ENCODE measurements at places on chromosomes 5 and 9.

DNA sequence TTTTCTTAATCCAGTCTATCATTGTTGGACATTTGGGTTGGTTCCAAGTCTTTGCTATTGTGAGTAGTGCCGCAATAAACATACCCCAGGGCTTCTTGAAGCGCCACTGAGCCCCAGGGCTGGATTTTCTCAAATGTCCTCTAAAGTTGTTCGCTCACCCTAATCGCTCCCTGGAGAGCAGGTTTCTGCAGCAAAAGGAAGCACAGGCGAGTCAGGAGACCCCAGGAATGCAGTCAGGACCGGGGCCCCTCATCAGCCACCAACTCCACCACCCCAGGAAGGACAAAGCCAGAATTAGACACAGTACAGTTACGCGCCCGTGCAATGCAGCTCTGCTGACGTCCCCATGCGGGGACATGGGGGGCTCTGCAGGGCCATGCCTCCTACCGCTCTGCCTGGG lies 15.7 kb upstream of the OBP2B start:
- DNase-seq: no peak

GRCh38 chr5:175382171-175382570 lies 61.8 kb downstream of the DRD1 start:
- DNase-seq: no peak

DNA sequence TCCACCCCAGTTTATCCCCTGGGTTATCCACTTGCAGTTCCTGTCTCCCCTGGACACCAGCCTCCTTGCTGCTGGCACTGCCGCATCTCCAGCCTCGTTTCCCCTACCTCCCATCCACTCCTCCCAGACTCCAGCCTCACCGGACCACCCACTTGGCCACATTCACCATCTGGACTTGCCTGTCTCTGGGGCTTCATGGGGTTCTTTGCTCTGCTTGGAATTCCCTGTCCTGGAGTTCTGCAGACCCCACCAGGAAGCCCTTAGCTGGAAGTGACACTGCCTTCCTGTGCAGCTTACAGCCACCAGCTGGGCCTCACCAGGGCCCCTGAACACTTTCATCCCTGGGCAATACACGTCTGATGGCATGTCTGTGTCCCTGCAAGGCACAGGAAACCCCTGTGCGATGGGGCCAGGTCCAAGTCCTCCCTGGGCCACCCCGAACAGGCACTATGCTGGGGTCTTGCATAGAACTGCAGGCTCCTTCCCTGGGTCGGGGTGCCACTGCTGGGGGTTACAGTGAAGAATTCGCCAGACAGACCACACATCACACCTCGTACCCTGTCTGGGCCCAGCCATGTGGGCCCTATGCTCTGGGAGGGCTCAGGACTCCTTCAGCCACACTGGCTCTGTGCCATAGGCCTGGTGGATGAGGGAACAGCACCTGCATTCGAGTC lies 3.0 kb downstream of the FLT4 start:
- DNase-seq: no peak

DNA sequence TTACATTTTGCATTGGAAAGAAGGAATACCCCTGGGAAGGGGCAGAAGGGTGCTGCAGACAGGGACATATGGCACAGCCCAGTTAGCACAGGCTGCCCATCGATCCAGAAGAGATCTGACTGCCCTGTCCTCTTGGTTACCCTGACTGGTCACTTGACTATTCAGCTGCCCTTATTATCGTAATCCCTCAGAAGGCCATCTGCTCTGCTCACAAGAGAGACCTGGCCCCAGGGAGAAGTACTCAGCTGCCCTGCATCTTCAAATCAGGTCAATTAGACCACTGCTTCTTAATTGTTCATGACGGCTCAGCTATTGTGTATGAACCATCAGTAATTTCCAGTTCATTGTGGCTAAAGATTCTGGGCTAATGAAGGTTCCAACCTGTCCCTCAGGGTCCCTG lies 345.0 kb downstream of the TLE1 start:
- DNase-seq: no peak

GRCh38 chr5:133652951-133653759 lies 40.8 kb upstream of the FSTL4 start:
- no peak for DNase-seq

DNA sequence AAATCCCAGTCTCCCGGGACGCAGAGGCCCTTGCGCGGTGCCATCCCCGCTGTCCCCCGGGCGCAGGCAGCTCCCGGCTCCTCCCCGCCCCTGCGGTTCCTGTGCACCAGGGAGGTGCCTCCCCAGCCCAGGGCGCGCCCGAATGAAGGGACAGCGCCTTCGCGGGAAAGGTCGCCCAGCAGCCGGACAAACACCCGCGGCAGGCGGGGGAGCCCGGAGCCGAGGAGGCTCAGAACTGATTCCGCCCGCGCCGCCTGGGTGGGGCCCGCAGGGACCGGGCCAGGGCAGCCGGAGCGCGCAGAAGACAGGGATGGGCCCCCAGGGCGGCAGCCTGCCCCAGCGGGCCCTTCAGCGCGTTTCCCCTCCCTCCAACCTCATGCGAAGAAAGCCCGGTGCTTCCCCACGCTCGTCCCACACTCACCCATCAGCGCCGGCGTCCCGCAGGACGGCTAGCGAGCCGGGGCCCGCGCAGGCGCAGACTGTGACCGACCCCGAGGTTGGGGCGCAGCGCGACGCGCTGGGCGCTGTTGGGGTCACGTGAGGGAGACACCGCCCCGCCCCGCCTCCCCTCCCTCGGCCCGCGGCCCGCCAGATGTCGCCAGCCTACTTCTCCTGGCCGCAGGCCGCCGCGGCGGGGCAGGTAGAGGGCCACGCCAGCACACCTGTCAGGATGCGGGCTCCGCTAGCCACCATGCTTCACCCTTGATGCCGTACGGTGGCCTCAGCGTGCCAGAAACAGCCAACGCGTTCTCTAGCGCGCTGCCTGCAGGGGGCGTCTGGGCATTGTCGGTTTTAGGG lies at the start of gene SLC25A51:
TSS of gene SLC25A51 (minus strand) at position 481 of the 798 bp plus-strand sequence. CDS start 15,577 bp downstream, outside the sequence.
- DNase-seq: peak; percentile 83

GRCh38 chr9:128077847-128078503 lies 9.9 kb downstream of the SLC25A25 start:
- DNase-seq: no peak

DNA sequence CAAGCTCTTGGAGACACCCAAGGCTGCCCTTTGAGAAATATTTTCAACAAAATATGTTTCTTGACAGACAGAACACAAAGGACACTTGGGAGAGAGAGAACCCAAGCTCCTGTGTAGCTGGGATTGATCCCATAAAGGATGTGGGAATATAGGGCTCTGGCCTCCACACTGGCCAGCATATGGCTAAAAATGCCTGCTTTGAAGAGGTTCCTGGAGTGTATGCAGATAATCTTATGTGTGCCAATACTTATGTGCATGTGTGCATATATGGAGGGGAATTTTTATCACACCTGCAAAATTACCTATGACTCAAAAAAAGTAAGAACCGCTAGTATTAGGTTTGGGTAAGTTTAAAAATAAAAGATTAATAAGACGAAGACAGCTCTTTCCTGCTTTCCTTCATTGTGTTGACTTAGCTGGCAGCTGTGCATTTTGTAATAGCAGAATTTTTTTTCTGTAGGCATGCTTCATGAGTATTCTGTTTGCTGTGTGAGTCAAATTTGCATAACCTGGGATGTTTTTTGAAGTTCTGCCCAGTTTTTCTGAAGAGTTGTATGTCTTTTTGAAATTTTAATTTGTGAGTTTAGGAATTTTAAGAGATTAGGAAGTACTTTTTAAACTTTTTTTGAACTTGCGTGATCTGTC lies 42.6 kb downstream of the HACD4 start:
- DNase-seq: no peak

- no peak for DNase-seq
These were observed 108.9 kb downstream of the WNK2 start for GRCh38 chr9:93292664-93293328.

GRCh38 chr5:67639976-67640375 lies 443.4 kb upstream of the CD180 start:
- DNase-seq: peak; percentile 71
